SJSA1 (cell line): ENCODE measurements at places on chromosomes 7 and 10. TPM values are rescaled to one million over a fixed set of nuclear protein-coding genes. Genes with fewer than 3 reads are reported as not detected.

GRCh38 chr10:27541796-27542729 is 38.0 kb downstream of the RAB18 start:
- no peak for DNase-seq

GRCh38 chr7:108001764-108002725 is 916 bp downstream of the LAMB1 start:
- peak; percentile 51 for DNase-seq

- DNase-seq: no peak
Measured at GRCh38 chr10:127916826-127917225, 9.9 kb downstream of the PTPRE start.

SPDYE2 gene
- total RNA-seq: not detected in 2 replicates
